Muscle of leg (tissue), 16 donors: ENCODE measurements at places on chromosomes 4 and X.

GRCh38 chrX:56932653-56933339, 62.5 kb downstream of the SPIN3 start:
- no peak for DNase-seq

DNA sequence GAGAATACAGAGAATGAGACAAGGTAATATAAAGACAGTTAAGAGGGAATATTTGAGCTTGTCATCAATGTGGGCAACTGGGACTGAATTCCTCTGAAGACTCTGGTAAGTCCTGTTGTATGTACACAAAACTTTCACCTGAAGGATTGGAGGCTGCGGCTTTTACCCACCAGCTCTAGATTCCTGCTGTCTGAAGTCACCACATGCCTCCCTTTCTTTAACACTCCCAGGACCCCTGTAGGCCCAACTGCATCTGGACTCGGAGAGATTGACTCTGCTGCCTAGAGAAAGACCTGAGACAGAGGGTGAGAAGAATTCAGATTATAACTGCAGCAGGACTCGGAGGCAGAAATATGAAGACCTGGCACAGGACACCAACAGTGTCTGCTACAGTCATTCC, 1048.0 kb downstream of the PDHA2 start:
- peak; percentile 6 for DNase-seq

DNA sequence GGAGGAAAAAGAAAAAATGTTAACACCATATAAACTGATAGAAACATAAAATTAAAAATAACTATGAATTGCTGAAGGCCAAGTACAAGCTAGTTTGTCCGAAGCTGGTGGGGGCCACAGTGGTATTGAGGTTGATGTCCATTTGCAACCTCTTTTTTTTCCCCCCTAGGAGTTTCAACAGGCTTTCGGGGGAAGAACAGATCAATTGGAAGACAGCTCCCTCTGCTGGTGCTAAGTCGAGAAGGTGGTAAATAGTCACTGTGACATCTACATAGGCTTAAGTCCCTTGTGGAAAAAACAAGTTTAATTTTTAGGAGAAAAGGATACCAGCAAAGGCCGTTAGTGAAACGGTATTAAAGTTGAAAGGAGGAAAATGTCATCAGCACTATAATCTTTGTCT, 115.7 kb upstream of the ZXDA start:
- DNase-seq: peak; percentile 1

GRCh38 chr4:121299367-121299766, 81.5 kb downstream of the QRFPR start:
- DNase-seq: no peak

DNA sequence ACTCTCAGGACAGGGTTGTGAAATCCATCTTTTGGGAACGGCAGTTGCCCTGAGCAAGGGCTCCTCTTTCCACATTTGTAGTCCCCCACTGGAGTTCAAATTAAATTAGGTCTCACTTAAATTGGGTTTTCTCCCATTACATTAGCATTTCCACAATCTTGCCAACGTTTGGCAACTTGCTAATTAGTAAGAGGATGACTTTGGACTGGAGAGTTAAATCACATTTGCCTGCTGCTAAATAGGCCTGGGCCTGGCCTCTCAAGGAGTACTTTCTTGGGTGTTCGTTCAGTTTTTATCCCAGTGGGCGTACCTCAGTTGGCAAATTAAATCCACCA, 33.8 kb downstream of the TNIP3 start:
- DNase-seq: no peak
